ENCODE measurements at places on chromosomes 4 and X. TPM values are rescaled to one million over a fixed set of nuclear protein-coding genes. Genes with fewer than 3 reads are reported as not detected.

GRCh38 chr4:39689970-39690369 is 8.0 kb upstream of the UBE2K start:
- DNase-seq, result no peak

- DNase-seq, result no peak
Measured at GRCh38 chr4:130563889-130564418, 1468.0 kb downstream of the C4orf33 start.

FAAH2 gene
- 0.49 TPM for total RNA-seq

- DNase-seq, result no peak
Measured at GRCh38 chrX:137031039-137031438, 2.8 kb downstream of the GPR101 start.

SRPX gene
- 47.4 TPM for total RNA-seq

GRCh38 chr4:136103616-136104015 is 1428.7 kb downstream of the PCDH18 start:
- DNase-seq, result no peak

DNA sequence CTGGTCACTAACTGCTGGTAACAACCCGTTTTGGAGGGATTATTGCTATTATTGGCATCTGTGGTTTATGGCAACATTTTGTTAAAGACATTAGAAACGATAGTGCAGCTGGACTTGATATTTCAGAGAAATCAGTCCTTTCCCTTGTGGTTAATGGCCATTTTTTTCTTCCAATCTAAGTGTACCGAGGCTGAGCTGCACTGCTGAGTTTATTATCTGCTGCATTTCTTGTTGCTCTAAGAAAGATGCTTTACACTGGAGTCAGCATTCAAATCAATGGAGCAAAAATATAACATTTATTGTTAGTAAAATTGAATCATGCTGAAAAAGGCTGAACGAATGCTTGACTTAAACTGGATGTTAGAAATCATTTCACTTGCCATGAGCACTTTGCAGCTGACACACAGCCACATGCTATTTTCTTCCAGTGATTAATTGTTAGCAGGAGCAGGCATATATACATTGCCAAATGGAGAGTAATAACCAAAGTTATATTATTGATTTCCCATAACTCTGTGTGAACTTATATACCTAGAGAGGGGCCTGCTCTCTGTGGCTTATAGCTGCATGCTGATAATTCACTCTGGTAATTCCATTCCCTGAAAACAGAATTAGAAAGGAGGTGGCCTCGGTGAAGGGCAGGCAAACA is 66.5 kb upstream of the TTC29 start:
- peak; percentile 19 for DNase-seq

GRCh38 chrX:8033175-8033574 is 106.0 kb upstream of the PNPLA4 start:
- DNase-seq, result no peak

DNA sequence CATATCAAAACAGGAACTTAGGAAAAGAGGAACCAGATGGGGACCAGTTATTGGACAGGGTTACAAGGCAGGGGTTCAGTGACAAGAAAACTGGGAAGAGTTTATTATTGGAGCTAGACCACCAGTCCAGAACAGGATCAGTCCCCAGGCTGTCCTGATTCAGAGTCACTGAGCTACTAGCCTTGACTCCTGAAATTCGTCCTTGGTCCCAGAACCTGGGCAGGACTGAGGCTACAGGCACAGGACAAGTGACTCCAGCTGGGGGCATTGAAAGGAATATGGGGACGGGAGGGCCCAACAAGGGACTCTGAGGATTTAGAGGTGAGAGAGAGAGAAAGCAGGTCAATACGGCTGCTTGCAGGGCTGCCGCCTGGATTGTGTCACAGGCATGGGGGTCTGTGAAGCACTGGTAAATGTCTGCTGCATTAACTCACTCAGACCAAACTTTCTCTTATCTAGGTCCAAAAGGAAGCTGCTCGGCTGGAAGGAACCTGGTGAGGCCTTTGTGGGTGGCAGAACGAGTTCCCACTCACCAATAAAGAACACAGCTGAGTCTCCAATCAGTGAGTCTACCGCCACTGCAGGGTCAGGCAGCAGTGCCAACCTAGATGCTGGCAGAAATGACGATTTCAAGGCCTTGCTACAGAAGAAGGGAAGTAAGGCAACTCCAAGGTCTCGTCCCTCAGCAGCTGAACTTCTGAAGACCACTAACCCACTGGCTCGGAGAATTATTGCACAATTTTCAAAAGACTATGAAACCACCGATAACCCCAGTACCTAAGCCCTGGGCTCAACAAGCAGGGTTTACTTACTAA is 11.3 kb upstream of the RTL5 start:
- DNase-seq, result no peak

AADAT gene
- total RNA-seq, result 5.7 TPM

DNA sequence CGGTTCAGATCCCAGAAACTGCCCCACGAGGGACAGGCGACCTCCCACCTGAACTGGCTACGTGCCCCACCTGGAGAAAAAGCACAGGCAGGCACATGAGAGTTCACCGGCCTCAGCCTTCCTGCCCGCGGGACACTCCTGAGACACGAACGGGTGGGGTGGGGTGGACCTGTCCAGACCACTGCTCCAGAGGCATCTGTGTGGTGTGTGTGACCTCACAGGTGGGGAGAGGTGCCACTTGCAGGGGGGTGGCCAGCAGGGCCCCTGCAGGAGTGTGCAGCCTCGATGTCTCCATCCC is 18.5 kb downstream of the NELFA start:
- DNase-seq, result no peak

- DNase-seq, result no peak
Measured at GRCh38 chr4:189787216-189788031, 153.2 kb upstream of the FRG1 start.

- no peak for DNase-seq
Measured at GRCh38 chr4:165203541-165204461, 3.6 kb upstream of the KLHL2 start.

DNA sequence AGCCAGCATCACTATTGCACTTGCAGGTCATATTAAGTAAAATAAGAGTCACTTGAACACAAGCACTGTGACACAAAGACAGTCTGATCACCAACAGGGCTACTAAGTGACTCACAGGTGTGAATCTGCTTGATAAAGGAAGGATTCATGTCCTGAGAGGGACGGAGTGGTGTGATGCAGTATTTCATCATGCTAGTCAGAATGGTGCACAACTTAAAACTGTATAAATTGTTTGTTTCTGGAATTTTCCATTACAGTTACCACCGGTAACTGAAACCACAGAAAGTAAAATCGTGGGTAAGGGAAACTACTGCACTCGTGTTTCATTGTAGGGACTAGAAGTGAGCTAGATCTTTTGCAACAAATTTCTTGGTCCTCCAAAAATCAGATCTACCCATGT is 109.7 kb downstream of the ELOVL6 start:
- peak; percentile 21 for DNase-seq

DUSP21 gene
- total RNA-seq, result not detected

COMMD8 gene
- 13.8 TPM for total RNA-seq

MRPS18C gene
- total RNA-seq, result 44.7 TPM

ZNF827 gene
- total RNA-seq, result 13.6 TPM

GPC3 gene
- 271 TPM for total RNA-seq

CA5B gene
- total RNA-seq, result 5.5 TPM

Measured in muscle of leg (tissue), 16 donors.